CD4-positive, alpha-beta T cell treated with Interleukin-17A for 1 hour (primary cell): ENCODE measurements at places on chromosomes 4 and X.

DNA sequence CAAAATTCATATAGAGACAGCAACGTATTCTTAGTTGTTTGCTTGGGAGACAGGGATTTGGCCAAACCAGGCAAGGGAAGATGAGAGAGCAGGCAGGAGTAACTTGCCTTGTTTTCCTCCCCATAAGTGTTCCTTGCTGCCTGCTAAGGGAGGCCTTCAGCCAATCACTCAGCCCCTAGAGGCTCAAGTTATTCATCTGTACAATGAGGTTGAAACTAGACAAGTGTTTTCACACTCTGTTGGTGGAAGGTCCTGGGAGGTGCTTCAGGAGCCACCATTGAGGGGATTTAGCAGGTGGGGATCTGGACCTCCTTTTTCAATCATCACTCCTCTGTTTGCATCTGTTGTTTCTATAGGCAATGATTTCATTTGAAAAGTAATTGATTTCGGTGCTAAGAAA is 23.6 kb upstream of the HMGB3 start:
- DNase-seq, result no peak

GRCh38 chr4:62899646-62900364 is 1509.4 kb downstream of the TECRL start:
- no peak for DNase-seq

- DNase-seq, result no peak
Measured at GRCh38 chr4:106334741-106335470, 18.6 kb downstream of the AIMP1 start.

DNA sequence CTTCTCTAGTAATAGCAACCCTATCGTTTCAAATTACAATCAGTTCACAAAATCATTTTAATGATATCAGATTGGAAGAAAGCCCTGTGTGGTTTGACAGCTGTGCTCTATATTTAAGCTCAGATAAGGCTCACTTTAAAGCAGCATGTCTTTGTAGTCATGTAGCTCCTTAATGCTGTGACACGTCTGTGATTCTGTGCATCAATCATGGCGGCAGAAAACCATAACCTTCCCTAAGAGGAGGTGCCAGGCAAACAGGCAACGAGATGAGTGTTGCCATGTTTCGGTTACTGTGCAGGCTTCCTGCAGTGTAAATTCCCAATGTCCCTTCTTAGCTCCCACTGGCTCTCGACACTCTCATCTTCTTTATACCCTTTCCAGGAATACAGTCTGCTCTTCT is 212.7 kb downstream of the GRID2 start:
- DNase-seq, result no peak

DNA sequence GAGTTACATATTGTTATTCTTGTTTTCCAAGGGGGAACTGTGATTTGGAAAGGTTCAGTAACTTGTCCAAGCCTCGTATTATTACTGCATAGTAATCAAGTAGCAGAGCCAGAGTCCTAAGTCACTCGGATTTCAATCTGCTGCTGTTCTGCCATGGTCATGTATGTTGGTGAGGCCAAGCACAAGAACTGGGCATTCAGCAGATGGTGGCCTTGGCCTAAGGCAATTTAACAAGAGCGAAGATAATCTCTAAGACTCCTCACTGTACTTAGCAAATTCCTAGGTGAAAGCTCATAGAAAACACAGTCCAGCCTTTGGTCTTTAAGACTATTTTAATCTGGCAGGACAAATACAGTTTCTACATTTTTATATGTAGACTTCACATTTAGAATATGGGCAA is 64.8 kb downstream of the NDST3 start:
- DNase-seq, result no peak

DNA sequence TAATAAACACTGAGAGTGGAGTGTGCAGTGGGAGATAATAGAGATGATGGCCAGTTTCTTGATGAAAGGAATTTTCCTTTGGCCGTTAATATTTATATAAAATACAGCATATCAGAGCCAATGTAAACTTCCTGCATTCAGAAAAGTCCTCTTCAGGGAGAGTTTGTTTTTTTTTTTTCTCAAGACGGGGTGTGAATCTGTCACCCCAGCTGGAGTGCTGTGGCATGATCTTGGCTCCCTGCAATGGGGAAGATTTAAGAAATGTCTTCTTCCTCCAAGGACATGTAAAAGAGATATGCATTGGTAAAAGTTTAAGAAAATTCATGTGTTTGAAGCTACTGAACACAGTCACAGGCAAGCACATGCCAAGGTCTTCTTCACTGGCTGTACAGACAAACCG is 25.4 kb upstream of the TBC1D9 start:
- DNase-seq, result no peak

DNA sequence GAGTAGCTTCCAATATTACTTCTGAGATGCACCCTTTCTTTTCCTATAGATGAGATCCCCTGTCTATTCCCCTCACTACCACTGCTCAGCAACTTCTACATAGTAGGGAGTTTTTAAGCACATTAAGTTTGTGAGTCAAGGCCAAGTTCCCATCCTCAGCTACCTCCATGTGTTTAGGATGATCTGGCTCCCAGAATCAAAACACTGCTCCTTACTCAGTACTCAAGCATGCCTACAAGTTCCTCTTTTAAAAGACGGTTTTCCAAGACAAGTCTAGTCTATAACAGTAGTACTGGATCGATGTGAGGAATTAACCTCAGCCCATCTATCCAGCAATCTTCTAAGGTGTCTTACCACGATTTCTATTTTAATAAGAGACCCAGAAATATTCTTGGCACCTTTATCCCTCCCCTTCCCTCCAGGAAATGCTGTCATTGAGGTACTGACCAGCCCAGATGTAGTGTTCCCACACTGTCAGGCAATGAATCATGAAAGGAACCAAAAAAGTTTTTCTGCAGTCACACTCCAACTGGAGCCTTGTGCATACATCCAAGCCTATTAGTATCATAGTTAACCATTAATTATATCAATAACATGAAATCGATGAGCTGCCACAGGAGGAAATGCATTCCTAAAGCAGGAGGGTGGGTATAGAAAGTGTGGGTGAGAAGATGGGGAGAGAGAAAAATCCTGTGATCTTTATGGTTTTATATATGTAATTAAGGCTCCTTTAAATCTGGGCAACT is 29.6 kb downstream of the AREG start:
- no peak for DNase-seq

DNA sequence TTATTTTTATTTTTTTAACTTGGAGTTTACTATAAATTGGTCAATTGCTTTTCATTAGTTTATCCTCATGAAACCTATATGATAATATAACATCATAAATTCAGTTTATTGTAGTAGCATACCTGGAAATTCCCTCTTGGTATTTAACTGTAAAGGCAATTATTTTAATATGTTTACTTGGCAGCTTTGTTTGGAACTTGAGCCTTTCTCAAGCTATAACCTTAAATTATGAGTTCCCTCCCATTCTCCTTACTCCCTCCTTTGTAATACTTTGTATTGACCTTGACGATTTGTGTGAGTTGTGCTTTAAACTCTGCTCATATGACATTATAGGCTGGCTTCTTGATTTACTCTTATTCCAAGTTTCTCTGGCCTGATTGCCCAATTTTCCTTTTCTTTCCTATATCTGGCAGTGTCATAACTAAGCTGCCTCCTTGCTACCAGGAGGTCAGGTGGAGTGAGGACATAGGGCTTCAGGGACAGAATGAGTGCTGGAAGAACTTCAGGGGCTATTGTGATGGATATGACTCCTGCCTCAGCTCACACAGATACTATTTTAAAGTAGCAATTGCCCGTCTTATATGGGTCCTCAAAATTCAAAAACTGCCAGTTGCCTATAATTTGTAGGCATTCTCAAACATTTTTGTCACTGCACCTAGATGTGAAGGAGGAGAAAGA is 77.7 kb downstream of the RAP1GDS1 start:
- DNase-seq, result no peak

GRCh38 chr4:185902654-185903053 is 90.7 kb upstream of the SORBS2 start:
- no peak for DNase-seq

DNA sequence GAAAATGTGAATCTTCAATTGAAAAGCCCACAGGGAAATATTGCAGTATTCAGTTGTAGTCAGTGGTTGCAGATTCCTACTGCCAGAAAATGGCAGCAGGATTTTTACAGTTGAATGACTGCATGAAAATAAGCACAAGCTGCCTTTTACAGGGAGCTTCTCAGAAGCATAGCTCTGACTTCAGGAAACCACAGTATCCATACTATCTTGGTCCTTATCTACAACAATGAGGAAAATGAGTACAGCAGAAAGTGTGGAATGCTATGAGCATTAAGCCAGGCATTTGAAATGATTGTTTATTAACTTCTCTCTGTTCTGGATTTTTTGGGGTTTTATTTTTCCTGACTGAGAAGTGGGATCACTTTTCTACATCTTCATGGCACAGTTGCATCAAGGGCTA is 34.6 kb upstream of the PRRG1 start:
- DNase-seq, result no peak

- no peak for DNase-seq
Measured at GRCh38 chr4:79993476-79993875, 79.6 kb downstream of the ANTXR2 start.

- no peak for DNase-seq
Measured at GRCh38 chrX:155134255-155134654, 62.9 kb downstream of the BRCC3 start.

DNA sequence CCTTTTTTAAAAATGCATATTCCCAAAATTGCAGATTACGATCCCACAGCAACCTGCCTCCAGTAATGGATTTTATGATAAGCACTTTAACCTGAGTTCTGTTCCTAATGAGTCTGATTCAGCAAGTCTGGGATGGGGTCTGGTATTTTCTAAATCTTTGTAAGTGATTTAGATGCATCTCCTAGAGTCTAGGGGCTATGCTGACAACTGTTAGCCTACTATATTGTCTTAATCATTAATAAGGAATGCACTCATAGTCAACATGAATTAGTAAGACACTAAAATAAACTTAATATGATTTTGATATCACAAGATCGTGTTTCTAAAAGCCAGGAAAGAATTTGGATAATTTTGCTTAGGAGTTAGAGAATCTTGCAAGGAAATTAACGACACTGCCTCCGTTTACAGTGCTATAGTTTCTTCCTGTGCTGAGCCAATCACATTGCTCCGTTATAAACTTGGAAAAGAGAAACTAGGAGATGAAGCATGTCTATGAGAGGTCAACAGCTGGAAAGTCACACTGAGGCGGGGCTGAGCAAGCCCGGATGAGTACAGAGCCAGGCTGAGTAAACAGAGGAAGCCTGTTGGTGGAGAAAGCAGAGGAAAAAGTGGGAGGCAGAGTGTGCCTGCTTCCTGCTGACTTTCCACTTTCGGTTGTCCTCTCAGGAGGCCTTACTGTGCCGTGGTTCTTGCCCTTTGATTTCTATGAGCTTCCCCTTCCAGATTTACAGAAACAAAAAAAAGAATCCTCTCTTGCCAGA is 5.4 kb downstream of the SCARB2 start:
- no peak for DNase-seq

DNA sequence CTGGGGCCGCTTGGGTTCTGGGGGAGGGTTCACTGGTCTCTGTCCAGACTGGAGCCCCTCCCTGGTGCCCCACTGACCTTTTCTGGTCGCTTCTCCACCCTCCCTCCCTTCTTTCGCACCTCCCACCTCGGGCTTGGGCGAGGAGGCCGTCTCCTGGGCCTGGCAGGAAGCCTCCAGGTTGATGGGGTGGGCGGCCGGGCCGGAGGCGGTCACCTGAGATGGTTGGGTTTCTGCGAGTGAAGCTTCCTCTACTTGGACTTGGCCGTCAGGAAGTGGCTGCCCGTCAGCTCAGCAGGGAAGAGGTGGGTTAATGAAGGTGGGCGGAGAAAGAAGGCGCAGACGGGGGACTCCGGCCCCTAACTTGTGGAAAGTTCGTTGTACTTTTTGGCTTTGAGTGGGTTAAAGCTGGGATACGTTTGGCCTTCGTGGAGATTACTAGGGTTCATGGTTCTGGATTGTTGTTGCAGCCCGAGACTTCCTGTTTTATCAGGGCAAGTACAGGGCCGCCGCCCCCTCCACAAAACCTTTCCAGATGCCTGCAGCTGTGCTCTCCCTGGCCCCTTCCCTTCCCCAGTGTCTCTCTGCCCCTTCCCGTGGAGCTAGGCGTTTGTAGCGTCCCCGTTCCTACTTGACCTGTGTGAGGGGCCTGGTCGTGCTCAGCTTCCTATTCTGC is 1.2 kb downstream of the AKAP17A start:
- peak; percentile 26 for DNase-seq

DNA sequence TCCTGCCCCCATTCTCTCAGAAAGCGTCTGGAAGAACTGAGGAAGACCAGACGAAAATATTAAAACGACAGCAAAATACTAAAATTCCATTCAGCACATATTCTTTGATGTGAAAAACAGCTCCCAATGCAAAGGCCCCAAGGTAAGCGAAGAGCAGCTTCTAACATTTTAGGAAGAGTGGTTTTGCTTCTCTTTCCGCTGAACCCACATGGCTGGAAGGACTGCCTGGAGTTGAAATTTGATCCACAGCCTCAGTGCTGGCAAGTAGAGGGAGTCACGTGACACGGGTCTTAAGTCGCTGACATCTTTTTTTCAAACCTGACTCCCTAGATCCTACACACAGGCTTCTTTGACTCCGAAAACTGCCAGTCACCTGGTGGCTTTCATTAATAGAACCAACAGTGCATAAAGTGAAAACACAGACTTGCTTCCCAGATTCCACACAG is at the start of gene FAM13A:
TSS of gene FAM13A (minus strand) at position 233 of the 446 bp plus-strand sequence. CDS start at position 12, 221 bp downstream.
- DNase-seq, result no peak

- no peak for DNase-seq
Measured at GRCh38 chr4:151957153-151957552, 196.3 kb upstream of the GATB start.

DNA sequence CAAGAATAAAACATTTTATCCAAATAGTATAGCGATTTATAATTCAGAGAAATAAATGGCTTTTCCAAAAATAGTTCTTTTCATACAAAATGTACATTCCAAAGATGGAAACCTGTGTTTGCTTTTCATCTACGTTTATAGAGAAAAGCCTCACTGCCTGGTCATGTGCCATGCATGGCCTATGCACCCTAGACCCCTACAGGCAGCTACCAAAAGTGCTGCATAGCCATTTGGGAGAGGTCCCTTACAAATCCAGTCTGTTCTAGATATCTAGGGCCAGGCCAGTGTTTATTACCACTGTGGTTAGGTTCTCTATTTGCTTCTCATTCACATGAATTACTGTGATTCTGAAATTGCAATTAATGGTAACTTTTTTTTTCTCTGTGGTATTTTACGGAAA is 17.2 kb downstream of the HMGB2 start:
- DNase-seq, result no peak

DNA sequence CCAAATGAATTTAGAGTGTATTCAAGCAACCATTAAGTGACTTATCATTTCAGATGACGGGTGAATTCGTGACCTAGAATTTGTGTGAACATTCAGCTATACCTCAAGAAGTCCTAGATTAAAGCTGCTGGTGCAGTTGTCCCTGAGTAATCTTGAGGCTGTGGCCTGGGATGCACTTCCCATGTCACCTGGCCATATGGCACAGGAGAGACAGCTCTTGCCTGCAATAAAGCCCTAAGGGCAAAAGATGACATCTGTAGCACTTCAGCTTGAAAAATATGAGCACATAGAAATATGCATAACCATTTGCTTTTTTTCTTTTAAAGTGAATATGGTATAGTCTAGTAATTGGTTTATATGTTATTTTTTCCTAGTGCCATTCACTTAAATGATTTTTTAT is 125.8 kb downstream of the FHDC1 start:
- no peak for DNase-seq

DNA sequence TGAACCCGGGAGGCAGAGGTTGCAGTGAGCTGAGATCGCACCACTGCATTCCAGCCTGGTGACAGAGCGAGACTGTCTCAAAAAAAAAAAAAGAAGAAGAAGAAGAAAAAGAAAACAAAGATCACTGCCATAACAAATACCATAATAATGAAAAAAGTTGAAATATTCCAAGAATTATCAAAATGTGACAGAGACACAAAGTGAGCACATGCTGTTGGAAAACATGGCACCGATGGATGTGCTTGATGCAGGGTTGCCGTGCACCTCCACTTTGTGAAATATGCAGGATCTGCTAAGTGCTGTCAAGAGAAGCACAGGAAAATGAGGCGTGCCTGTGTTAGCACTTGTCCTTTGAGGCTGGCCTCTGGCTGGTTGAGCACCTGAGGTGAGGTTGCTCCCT is 133.3 kb downstream of the STK32B start:
- no peak for DNase-seq
